ENCODE measurements at places on chromosomes 12 and 14.

GRCh38 chr12:86228656-86229055, 27.5 kb downstream of the MGAT4C start:
- no peak for DNase-seq

GRCh38 chr12:118358612-118359540, 13.8 kb downstream of the TAOK3 start:
- DNase-seq = no peak

DNA sequence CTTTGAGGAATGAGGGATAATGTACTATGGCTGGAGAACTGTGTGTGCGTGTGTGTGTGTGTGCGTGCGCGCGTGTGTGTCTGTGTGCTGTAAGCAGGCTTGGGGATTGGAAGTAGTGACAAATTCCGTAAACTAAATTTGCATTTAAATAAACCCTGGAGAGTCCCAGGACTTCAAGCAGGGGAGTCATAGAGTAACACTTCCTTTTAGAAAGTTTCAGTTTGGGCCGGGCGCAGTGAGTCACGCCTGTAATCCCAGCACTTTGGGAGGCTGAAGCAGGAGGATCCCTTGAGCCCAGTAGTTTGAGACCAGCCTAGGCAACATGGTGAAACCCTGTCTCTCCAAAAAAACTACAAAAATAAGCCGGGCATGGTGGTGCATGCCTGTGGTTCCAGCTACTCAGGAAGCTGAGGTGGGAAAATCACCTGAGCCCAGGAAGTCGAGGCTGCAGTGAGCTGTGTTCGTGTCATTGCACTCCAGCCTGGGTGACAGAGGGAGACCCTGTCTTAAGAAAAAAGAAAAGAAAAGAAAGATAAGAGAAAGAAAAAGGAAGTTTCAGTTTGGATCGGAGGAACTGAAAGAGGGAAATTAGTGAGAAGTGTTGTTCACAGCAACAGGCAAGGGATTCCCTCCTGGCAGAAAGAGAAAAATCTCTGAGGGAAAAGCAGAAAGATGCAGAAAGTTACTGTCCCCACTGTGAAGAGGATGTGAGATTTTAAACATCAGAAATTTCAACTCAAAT, 222.7 kb upstream of the SOX5 start:
- DNase-seq = no peak

DNA sequence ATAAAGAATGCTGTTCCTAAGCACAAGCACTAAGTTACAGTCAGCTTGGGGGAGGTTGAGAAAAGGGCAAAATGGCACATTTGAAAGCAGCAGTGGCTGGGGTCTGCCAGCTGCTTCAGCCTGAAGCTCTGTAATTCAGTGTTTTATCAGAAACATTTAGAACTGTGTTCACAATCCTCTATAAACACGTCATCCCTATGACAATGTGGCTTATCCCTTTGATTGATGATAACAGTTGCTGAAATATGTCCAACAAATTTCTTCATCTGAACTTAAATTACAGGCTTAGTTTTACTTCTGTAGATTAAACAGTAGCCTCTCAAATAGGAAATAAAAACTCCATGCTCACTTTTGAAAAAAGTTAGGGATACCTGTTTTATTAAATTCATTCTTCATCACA, 108.8 kb downstream of the VEZT start:
- no peak for DNase-seq

GRCh38 chr14:94474581-94475031, 1.4 kb downstream of the SERPINA9 start:
- no peak for DNase-seq

DNA sequence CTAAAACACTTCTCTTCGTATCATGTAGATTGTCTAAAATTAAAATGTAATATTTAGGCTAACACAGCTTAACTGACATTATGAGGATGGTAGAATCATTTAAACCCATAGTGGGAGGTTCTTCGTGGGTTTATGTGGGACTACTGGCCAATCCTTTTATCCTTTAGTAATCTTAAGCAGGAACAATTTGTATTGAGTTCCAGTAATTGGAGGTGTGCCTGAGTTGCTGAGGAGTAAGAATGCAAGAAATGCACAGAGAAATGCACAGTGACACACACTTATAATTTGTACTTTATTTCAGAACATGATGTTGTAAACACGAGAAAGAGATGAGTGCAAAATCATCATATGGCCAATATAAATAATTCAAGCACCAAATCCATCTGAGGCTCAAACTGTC, 22.3 kb downstream of the OTOGL start:
- DNase-seq = no peak

- DNase-seq = no peak
Measured at GRCh38 chr14:75198291-75198933, 22.0 kb upstream of the TMED10 start.

DNA sequence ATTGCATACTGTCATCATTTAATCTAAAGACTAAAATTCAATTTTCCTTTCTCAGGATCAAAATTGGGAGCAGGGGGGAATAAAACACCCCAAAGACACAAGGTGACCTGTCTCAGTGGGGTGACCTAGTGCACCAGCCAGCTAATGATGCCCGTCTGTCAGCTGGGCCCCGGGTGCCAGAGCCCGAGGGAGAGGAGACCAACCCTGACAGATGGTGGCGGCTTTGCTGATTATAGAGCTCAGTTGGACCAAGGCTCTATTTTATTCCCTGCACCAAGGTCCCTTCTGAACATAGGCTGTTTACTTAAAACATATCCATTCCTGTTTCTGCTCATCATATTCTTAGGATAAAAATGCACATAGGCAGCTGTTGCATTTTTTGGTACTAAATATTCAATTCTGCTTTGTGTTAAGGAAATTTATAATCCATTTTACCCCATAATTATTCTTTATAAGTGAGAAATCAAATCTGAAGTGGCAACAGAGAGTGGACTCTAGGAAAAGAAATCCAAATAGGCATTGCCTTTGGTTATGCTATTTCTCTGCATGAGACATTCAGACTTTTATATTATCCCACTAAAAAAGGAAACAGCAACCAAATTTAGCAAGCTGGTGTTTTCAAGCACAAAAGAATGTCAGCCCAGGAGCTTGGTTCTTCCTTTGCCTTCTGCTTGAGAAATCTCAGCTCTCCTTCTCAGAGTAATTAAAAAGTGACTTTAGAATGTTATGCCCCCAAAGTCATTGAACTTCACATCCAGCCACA, 96.8 kb upstream of the IFNG-AS1 start:
- DNase-seq = no peak

DNA sequence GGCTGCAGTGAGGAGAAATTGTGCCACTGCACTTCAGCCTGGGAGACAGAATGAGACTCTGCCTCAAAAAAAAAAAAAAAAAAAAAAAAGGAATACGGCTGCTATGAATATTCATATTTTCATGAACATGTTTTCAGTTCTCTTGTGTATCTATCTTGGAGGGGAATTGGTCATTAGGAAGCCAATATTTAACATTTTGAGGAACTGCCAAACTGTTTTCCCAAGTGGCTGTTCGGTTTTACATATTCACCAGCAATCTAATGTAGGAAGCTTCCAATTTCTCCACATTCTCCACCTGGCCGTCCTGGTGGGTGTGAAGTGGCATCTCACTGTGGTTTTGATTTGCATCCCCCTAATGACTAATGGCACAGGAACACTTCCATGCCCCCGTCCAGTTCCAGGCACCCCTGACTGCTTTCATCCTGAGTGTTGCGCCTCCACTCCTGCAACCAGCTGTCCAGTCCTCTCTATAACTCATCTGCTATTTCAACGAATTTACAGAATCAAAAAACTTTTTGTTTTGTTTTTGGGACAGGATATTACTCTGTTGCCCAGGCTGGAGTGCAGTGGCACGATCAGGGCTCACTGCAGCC, 5.7 kb downstream of the STXBP6 start:
- DNase-seq = no peak

DNA sequence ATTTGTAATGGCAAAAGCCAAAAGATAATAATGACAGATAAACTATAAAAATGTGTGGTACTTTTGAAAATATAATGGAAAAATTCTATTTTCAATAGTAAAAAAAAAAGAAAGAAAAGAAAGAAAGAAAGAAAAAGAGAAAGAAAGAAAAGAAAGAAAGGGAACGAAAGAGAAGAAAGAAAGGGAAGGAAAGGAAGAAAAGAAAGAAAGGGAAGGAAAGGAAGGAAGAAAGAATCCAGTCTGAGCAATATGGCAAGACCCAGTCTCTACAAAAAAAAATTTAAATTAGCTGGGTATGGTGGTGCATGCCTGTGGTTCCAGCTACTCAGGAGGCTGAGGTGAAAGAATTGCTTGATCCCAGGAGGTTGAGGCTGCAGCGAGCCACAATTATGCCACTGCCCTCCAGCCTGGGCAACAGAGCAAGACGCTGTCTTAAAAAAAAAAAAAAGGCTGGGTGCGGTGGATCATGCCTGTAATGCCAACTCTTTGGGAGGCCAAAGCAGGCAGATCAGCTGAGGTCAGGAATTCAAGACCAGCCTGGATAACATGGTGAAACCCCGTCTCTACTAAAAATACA, 38.4 kb downstream of the EAPP start:
- no peak for DNase-seq

- no peak for DNase-seq
Measured at GRCh38 chr14:44963775-44964380, 1.9 kb downstream of the TOGARAM1 start.

DNA sequence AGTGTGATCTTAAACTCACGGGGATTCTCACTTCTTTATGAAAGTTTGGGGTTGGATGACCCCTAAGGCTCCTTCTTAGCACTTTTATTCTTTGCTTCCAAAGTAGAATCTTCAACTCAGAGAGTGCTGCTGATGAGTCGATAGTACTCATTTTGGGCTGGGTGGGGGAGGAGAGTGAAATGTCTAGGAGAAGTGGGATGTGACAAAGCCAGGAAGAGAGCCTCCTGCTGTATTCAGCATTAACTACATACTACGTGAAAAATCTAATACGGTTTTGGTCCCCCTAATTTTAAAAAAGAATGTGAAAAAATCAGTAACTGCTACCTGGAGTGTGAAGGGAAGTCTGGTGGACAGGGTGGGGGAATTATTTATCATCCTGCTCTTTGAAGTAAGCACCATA, 148.3 kb downstream of the SAMD4A start:
- no peak for DNase-seq

GRCh38 chr12:47080725-47081502, 1.2 kb upstream of the AMIGO2 start:
- DNase-seq = peak; percentile 79

GRCh38 chr14:21476523-21476924, 235 bp downstream of the RAB2B start:
- peak; percentile 94 for DNase-seq

- no peak for DNase-seq
Measured at GRCh38 chr12:15682826-15683225, 106.4 kb downstream of the EPS8 start.

DNA sequence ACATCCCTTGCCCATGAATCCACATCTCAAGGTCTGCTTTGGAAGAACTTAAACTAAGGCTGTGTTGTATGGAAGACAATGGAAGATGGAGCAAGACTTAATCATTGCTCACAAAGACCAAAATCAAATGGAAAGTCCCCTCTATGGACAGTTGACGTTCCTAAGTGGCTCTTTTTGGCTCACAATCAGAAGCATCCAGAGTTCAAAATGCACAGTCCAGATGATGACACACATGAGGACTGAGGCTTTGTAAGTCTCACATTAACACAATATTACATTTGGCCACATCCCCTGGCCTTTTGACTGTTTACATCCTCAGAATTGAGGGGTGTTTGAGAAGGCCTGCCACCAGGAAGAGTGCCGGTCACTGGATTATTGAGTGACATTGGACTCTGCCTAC, 122.3 kb upstream of the CPM start:
- DNase-seq = no peak

DNA sequence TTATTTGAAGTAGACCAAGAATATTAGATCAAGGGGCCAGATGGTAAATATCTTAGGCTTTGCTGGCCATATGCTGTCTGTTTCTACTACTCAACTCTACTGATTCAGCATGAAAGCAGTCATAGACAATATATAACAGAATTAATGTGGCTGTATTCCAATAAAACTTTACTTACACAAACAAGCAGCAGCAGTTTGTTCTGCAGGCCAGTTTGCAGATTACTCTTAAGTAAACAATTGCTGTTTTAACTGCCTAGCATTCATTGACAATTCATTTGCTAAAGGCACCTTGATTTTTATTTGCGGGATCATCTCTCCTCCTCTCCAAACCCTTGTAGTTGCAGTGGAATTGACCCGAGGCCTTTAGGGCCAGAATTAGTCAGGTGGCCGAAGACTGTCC, 94.1 kb upstream of the GARIN6 start:
- no peak for DNase-seq

DNA sequence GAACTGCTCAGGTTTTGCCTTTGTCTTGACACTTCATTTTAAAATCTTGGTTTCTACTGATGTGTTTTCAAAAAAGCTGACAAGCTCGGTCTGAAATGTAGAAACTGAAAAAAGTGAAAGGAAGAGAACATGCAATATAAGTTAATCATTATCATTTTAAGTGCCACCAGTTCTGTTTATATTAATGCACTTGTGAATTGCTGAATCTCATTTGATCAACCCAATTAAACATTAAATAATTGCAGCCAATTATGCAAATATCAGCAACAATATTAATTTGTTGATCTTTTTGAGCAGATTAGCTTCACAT, 133.8 kb downstream of the BCAT1 start:
- DNase-seq = no peak

- DNase-seq = no peak
Measured at GRCh38 chr14:95196268-95196667, 38.9 kb upstream of the DICER1 start.

DNA sequence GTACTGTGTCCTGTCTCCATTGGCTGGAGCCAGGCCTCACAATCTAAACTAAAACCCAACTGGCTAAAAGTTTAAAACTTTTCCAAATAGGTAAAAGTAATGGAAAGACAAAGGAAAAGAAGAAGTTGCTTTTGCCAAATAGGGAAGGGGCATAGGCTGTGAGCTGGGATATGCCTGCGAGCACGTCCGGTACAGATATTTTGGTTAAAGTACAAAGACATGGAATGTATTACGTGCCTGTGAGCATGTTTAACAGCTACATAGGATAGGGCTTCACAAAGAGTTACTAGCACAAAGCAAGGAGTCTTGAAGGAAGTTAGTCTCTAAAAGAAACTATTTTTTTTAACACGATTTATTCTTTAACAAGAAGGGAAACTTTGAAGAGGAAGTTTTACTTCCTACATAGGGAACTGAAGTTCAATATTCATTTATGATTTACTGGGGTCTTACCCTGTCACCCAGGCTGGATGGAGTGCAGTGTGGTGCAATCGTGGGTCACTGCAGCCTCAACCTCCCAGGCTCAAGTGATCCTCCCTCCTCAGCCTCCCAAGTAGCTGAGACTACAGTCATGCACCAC, 41.9 kb upstream of the INF2 start:
- no peak for DNase-seq

DNA sequence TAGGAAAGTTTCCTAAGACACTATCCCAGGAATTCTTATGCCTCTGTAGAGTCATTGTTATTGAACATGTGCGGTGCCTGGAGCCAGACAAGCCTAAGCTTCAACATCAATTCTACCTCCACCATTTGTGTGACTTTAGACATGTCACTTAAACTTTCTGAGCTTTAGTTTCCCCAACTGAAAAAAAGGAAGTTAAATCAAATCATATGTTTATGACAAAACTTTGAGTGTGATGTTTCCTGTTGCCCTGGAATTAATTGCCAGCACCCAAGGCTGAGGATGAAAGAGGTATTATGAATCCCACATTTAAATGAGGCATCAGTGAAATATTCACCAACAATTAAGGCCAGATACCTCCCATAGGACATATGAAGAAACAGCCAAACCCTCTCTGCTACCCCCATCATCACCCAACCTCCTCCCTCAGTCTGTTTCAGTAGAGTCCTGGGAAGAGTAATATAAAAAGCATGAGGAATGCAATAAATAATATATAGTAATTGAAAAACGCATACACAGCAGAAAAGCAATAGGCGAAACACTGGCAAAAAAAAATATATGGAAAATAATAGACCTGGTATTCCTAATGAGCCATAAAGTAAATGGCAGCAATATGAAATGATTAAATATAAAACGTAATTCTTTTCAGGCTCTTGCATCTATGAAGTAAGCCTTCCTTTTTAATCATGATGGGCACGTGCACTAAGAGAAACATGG, 182.0 kb upstream of the DCN start:
- no peak for DNase-seq

Measured in activated effector memory CD4-positive, alpha-beta T cell treated with anti-CD3 and anti-CD28 coated beads, Interleukin-2, amount 50 U/mL, for 16 hours (primary cell).